ENCODE measurements at places on chromosomes 11 and 22.

- DNase-seq = no peak
These were observed 10.0 kb downstream of the LMO2 start for GRCh38 chr11:33881651-33882503.

GRCh38 chr11:17610085-17610894 lies 63.2 kb downstream of the OTOG start:
- no peak for DNase-seq

GRCh38 chr11:119847853-119848252 lies 118.9 kb upstream of the NECTIN1 start:
- DNase-seq = no peak

DNA sequence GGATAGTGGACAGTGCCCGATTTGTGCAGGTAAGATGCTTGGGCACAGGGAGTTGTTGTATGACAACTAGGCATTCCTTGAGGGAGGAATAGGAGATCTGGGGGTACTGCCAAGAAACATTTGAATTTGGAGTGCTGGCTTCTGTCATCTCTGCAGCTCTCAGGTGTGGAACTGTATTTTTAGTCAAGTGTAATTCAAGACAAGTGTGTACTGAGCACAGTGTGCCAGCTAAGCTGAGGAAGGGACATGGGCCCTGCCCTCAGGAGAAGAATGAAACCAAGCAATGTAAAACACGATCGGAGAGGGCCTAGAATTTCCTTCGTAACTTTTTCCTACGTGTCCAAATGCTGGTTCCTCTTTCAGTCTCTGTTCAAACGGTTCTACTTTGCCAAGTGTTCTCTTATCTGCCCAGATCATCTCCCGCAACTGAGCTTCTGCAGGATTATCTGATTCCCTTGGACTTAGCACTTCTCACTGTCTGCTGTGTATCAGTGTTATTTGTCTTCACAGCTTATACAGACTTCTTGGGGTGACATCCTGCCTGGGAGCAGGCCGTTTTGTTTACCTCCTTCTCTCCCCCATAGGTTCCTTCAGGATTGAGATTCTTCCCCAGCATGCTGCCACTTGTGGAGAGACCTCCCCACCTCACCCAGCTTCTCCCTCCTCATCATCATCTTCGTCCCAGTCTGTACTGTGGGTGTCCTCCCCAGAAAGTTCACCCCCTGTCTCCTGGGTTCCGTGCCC lies 27.6 kb downstream of the ART5 start:
- no peak for DNase-seq

DNA sequence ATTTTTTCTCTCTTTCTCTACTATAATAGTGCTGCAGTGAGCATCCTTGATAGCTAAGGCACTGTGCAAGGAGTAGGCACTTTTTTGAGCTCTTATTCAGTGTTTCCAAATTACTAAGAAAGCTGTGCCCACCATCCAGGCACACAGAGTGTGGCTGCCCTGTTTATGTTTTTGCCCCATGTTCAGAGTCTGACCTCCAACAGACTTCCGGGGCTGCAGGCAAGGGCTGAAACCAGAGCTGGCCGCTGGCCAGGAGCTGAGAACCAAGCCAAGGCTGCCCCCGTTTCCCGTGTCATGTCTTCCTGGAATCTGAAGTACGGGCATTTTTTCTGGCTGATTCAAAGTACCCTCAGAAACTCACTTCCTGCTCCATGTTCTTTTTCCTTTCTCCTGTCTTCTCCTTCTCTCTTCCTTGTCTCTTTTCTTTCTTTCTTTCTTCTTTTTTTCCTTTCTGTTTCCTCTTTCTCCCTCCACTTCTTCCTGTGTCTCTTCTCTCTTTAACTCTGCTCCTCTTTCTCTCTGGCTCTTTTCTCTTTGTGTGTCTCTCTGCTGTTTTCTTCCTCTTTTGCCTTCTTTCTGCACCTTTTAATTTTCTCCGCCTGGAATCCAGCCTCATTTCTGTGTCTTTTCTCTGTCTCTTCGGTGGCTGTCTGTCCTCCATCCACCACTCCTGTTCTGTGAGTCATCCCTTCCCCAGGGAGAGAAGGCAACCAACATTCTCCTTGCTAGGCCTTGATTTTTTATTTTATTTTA lies 17.0 kb upstream of the KCTD14 start:
- DNase-seq = peak; percentile 37

DNA sequence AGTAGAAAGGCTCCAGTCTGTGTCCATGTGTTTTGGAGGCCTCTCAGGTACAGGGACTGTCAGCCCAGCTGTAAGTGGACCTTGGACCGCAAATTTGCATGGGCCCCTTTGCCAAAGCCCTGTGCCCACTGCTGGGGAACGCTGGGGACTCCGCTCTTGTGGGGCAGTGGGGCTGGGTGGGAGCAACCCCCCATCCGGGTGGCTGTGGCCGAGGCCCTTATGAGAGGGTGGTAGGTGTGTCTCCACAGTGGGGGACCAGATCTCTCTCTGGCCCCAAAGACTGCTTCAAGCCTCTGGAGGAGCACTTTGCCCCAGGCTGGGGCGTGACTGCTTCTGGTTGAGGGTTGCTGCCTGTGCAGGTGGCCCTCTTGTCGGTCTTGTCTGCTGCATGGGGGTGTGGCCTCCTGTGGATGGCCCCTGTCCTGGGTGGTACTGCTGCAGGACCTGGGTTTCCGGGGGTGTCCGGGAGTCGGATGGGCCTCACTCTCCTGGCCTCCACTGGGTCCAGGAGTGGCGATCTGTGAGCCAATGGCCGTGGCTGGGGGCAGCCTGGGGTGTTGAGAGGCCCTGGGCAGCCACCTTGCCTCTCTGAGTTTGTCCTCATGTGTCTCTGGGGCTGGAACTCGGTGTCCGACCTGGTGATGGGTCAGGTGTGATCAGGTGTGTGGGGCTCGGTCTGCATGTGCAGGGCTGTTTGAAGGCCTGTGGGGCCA lies 15.9 kb downstream of the KCNQ1 start:
- no peak for DNase-seq

DNA sequence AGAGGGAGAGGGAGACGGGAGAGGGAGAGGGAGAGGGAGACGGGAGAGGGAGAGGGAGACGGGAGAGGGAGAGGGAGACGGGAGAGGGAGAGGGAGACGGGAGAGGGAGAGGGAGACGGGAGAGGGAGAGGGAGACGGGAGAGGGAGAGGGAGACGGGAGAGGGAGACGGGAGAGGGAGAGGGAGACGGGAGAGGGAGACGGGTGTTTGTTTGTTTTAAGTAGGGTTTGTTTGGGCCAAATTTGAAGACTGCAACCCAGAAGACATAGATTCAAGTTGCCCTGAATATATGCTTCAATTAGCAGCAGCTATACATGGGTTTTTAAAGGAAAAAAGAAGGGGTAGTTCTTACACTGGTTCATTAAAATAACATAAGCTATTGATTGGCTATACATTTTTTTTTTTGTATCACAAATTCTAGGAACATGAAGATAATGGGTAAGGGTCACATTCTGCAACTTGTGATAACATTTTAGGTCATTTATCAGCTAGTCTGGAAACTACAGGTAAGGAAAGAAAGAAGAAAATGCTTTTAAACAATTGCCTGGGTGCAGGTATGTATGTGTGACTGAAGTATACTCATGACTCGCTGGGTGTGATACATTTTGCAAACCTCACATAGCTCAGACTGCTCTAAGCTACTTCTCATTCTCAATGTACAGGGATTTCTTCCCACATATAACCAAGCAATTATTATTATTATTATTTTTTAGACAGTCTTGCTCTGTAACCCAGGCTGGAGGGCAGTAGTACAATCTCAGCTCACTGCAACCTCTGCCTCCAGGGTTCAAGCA lies 67.3 kb downstream of the MCHR1 start:
- no peak for DNase-seq

DNA sequence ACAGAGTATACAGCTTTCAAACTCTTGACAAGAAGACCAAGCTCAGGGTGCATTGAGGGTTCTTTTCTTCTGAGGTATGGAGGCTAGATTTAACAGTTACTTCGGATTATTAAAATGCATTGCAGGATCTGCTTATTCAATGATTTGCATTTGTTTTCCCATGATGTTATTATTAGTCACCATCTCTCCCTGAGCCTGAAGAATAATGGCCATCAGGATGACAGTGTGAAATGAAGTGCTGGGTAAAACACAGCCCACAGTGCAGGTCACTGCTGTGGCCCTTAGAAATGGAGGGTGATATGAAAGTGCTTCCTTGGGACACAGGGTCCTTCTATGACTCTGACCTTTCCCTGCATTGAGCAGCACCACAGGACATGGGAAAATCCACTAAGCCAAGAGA lies 40.0 kb downstream of the TECTA start:
- DNase-seq = no peak

GRCh38 chr11:102345904-102346303 lies 1.1 kb upstream of the BIRC2 start:
- no peak for DNase-seq

DNA sequence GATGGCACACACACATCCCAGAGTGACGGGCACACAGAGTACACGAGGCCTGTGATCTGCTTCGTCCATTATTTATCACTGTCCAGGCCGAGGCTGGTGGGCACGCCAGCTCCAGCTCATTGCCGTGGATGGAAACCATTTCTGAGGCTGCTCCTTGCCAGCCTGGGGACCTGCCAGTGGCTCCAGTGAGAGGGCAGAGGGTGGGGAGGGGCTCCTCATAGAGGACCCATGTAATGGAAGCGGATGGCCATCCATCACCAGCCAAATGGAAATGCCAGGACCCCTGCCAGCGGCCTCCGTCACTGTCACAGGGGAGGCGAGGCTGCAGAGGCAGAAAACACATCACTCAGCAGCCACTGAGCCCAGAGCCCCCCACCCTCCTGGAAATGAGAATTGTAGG lies 35.7 kb downstream of the TP53I11 start:
- DNase-seq = no peak

- DNase-seq = no peak
These were observed 80.1 kb downstream of the EMSY start for GRCh38 chr11:76524919-76525318.

DNA sequence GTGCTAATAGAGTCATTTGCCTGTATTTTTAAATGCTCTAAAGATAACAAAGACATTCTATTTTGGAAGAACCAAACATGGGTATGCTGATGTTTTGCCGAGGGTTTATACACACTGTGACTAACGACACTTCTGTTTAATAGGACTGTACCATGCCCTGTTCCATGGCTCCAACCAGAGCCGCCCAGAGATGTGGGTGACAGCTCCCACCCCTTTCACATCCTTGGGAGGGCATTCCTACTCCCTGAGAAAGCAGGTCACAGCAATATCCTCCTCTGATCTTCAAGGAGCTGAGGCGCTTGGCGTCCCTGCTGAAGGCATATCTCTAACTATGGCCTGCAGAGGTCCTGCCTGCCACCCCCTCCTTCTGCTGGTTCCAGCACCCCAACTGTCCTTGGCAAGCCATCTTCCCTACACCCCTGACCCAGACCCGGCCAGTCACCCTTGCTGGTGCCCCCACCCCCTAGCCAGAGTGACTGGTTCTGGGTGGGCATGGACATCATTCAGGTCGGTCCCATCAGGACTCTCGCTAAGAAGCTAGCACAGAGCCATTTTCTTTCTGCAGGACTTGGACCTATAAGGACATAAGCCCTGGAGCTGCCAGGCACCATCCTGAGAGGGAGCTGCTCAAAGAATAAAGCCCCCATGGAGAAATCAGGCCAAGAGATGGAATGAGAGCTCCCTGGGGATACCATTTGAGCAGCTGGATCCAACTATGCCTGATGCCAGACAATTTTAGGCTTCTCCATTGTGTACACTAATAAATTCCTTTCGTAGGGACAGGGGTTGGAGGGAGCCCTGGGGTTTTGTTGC lies 381.3 kb downstream of the CTTN start:
- DNase-seq = no peak

DNA sequence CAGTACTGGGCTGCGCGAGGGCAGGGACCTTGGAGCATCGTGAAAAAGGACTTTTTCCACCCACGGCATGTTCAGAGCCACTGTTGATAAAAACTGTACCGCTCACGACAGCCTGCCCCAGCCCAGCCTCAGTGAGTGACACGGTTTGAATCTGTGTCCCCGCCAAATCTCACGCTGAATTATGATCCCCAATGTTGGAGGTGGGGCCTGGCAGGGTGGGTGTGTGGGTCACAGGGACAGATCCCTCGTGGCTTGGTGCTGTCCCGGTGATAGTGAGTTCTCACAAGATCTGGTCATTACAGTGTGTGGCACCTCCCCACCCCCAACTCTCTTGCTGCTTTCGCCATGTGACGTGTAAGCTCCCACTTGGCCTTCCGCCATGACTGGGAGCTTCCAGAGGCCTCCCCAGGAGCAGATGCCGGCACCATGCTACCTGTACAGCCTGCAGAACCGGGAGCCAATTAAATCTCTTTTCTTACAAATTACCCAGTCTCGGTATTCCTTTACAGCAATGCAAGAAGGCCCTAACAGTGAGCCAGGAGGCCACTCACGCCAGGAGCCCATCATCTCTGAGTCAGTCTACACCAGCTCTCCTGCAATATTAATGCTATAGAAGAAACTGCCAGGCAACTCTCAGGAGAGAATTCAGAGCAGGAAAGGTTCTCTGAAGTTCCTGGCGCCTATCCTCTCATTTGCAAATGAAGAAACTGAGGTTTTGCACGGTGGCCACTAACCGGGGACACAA lies 1.3 kb downstream of the TOLLIP start:
- DNase-seq = no peak

DNA sequence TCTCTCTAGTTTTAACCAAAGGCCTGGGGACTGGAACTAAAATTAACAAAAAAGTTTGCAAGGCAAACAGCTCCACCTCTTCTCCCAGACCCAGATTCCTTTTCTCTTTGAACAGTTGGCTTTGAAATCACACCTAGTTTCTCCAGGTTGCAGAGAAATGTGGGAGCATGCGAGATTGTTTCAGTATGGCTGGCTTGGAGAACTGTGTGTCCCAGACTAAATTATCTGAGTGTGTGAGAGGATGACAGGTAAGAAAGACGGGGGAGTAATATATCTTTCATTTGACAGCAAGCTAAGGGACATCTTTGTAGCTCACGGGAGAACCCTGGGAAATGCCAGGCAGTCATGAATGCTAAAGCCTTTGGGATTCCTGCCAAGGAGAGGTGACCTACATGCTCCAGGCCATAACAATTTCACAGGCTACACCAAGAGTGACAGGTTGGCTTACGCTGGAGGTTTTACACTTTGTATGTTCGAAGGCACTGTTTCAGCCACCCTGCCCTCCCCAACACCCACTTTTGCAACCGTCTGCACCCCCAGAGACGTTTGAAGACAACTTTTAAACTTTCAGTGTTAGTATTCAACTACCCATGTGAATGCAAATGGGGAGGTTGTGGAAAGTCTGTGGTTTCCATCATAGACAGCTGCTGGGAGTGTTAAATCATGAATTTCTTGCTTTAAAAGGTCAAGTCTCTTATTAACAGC lies 109.3 kb upstream of the SNX19 start:
- DNase-seq = no peak

GRCh38 chr11:47551086-47551485 lies 1.8 kb downstream of the CELF1 start:
- no peak for DNase-seq

GRCh38 chr11:119088406-119088805 lies 3.7 kb downstream of the HMBS start:
- no peak for DNase-seq

DNA sequence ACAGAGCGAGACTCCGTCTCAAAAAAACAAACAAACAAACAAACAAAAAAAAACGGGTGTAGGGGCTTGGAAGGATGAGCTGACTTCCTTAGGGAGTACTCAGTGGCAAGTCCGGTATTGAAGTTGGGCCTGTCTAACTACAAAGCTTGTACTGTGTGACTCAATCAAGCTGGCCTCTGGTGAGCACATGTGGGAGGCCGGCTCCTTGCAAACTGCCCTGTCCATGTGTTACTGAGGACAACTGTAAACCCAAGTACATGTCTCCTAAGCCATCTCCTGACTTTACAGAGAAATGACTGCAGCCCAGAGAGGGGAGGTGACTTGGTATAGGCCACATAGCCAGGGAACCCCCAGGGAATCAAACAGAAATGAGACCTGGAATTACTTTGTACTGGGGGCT lies 11.6 kb downstream of the RIBC2 start:
- DNase-seq = no peak

Measured in nucleus accumbens (tissue), 56 donors.